ENCODE measurements at places on chromosomes 11 and 22. TPM values are rescaled to one million over a fixed set of nuclear protein-coding genes. Genes with fewer than 3 reads are reported as not detected.

- no peaks in the 10 kb centered on the region for H3K4me1 ChIP-seq
- no peak for DNase-seq
- no peak overlapping the region for H3K4me3 ChIP-seq
- H3K27me3 ChIP-seq, result no peaks in the 10 kb centered on the region
- no peaks in the 10 kb centered on the region for H3K36me3 ChIP-seq
Observed at GRCh38 chr11:133347988-133348387, 184.3 kb downstream of the OPCML start.

Gene P2RX3
- total RNA-seq, result not detected

Gene VWCE
- total RNA-seq, result 0.90 TPM

DNA sequence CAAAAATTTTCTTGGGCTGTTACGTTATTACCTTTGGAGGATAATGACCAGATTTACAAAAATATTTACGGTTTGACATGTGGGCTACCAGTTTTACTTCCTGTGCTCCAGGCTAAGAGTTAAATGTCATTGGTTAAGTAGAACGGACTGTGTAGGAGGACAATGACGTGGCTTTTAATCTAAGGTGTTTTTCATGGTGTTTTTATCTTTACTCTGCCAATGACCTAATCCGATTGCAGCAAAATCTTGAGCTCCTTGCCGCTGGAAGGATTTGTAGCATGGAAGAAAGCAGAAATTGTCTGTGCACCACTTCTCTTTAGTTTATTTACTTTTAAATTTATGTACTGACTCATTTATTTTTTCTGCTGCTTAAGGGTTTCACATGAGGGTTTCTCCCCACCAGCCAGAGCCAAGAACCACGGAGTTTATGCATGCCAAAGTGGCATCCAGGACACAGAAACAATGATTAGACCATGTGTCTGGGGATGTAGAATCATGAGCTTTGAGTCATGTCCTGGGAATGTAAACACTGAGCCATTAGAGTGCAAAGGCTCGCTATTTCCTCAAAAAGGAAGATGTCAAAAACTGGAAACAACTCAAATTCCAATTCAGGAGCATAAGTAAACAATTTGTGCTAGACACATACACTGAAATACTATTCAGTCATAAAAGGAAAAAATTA lies 1.9 kb upstream of the CARD16 start:
- H3K36me3 ChIP-seq, result no peaks in the 10 kb centered on the region
- no peaks in the 10 kb centered on the region for H3K27me3 ChIP-seq
- no peaks in the 10 kb centered on the region for H3K4me1 ChIP-seq
- H3K27ac ChIP-seq, result peak overlapping the region; percentile 48
- DNase-seq, result peak; percentile 18

Gene APOA4
- total RNA-seq, result not detected

GRCh38 chr11:45048870-45049691 lies 97.4 kb upstream of the PRDM11 start:
- no peaks in the 10 kb centered on the region for H3K36me3 ChIP-seq
- no peaks in the 10 kb centered on the region for H3K4me1 ChIP-seq
- DNase-seq, result peak; percentile 37
- H3K27me3 ChIP-seq, result no peaks in the 10 kb centered on the region

Gene IRAG1
- total RNA-seq, result 159 TPM

DNA sequence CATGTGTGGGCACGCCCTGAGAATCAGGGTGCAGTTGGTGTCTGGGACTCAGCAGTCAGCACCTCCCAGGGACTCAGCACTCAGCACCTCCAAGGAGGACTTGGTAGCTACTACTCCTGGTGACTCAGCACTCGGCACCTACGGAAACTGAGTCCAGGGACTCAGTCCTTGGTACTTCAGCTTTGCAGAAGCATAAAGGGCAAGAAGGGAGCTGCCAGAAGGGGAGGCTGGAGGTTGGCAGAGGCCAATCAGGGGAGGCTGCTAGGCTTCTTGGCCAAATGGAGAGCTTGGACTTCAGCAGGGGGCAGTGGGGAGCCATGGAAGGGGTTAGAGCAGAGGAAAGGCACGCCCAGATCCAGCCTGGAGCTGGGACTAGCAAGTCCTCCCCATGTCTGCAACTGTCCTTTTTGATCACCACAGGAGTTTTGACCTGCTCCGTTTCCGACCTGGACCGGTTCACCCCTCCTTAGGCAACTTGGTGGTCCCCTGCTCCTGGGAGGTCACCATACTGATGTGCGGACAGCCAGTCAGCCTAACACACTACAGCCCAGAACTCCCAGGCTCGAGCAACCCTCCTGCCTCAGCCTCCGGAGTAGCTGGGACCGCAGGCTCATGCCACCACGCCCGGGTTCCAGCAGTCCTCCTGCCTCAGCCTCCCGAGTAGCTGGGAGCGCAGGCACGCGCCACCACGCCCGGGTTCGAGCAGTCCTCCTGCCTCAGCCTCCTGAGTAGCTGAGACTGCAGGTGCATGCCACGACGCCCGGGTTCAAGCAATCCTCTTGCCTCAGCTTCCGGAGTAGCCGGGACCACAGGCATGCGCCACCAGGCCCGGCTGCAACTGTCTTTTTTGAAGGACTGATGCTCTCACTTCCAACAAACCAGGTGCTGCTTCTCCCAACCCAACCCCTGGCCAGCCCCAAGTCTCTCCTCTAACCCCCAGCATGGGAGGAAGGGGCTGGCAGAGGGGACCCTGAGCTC lies 1.5 kb downstream of the ANO9 start:
- no peaks in the 10 kb centered on the region for H3K27me3 ChIP-seq
- DNase-seq, result no peak
- H3K4me3 ChIP-seq, result no peak overlapping the region
- H3K36me3 ChIP-seq, result no peaks in the 10 kb centered on the region
- H3K27ac ChIP-seq, result no peak overlapping the region

DNA sequence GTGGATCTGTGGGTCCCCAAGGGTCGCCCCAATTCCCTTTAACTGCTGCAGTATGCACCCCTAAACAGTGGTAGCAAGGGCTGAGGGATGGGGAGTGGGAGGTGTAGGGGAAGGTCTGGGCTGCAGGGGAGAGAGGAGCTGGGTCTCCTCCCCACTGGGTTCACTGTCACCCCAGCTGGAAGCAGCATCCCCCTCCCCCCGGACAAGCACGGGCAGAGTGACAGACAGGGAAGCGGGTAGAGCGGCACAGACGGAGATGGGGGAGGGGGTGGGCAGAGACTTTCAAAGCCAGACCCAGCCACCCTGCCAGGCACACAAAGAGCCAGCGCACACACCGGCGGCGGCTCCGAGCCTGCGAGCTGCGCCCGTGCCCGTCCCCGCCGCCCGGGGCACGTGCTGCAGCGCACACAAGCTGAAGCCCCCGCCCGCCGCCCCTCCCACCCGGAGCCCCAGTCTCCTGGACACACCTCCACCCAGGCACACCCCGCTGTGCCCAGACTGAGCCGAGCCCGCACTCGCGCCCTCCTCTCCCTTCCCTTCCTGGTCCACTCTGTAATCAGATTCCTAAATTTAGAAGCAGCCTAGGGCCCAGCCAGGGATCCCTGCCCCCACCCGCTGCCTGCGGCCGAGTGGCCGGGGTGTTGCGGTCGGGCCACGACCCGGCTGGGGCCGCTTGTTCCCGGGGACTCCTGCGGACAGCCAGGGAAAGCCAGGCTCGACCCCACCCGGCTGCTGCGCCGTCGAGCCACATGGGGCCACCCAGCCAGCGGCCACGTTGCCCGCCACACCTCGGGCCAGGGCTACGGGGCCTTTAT lies 935 bp upstream of the RCOR2 start:
- H3K36me3 ChIP-seq, result no peaks in the 10 kb centered on the region
- no peaks in the 10 kb centered on the region for H3K27me3 ChIP-seq

GRCh38 chr11:72333661-72334060 lies 89.7 kb upstream of the PHOX2A start:
- no peak overlapping the region for H3K4me3 ChIP-seq
- H3K27me3 ChIP-seq, result no peaks in the 10 kb centered on the region
- H3K36me3 ChIP-seq, result no peaks in the 10 kb centered on the region
- H3K27ac ChIP-seq, result no peak overlapping the region
- DNase-seq, result no peak
- H3K4me1 ChIP-seq, result no peaks in the 10 kb centered on the region

DNA sequence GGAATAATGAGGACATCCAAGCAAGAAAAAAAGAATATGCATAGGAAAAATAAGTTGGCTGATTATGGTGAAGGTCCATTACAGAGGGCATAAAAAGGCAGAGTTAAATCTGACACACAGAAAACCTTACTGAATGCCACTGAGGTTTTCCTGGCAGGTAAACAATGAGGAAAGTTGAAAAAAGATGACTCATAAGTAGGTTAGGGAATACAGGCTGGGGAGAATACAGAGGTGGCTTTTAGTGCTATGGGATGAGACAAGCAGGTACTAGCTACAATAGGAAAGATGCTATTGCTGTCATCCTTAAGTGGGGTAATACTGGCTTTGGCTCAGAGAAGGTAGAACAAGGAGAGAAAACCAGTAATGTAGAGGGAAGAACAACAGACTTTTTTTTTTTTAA lies 44.7 kb downstream of the CSTF3 start:
- H3K36me3 ChIP-seq, result no peaks in the 10 kb centered on the region
- no peaks in the 10 kb centered on the region for H3K4me1 ChIP-seq
- H3K27ac ChIP-seq, result no peak overlapping the region
- no peaks in the 10 kb centered on the region for H3K27me3 ChIP-seq

Gene ALDH3B1
- total RNA-seq, result 2.3 TPM

DNA sequence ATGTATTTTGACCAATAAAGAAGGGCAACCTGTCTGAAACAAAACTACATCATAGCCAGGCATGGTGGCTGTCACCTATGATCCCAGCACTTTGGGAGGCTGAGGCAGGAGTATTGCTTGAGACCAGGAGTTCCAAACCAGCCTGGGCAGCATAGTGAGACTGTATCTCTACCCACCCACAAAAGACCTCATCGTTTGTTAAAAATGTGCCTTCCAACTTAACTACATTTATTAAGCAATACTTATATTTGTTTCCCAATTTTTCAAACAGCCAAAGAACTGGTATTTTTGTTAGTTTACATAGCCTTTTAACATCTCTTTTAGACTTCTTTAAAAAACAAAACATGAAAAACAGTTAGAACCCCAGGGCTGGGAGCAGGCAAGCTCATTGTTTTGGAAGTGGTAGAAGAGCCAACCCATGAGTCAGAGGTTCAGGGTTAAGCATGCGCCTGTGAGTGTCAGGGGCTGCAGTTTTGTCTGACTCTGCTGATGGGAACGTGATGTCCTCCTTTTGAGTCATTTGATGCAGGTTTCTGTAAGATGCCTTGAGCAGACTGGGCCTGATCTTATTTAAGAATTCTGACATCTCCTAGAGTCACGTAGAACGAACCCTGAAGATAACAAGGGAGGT lies 53.9 kb upstream of the CRTAM start:
- no peaks in the 10 kb centered on the region for H3K36me3 ChIP-seq
- no peaks in the 10 kb centered on the region for H3K27me3 ChIP-seq
- H3K27ac ChIP-seq, result peak overlapping the region; percentile 78
- no peaks in the 10 kb centered on the region for H3K4me1 ChIP-seq
- DNase-seq, result peak; percentile 77

Gene PLEKHB1
- total RNA-seq, result 7.5 TPM

- H3K27me3 ChIP-seq, result no peaks in the 10 kb centered on the region
- no peak for DNase-seq
- no peaks in the 10 kb centered on the region for H3K36me3 ChIP-seq
- no peak overlapping the region for H3K4me3 ChIP-seq
- H3K4me1 ChIP-seq, result no peaks in the 10 kb centered on the region
- no peak overlapping the region for H3K27ac ChIP-seq
Observed at GRCh38 chr11:128598506-128599150, 11.3 kb upstream of the ETS1 start.

DNA sequence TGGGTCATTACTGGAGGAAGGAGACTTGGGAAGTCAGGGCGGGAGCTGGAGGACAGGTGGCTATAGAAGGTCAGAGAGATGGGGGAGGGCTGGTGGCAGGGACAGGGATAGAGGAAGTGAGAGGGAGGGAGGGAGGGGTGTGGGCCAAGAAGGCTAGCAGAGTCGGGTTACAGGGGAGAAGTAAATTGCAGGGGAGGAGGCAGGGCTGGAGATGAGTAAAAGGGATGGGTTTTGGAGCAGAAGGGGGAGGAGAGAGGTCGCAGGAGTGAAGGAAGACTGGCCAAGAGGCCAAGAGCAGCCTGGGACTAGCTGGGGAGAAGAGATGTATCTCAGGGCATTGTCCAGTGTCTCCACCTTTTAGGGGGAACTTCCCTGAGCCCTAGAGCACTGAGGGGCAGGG lies 33.0 kb downstream of the LRRC10B start:
- H3K27me3 ChIP-seq, result no peaks in the 10 kb centered on the region
- peak; percentile 22 for DNase-seq
- no peak overlapping the region for H3K4me3 ChIP-seq
- no peak overlapping the region for H3K27ac ChIP-seq
- H3K36me3 ChIP-seq, result no peaks in the 10 kb centered on the region

DNA sequence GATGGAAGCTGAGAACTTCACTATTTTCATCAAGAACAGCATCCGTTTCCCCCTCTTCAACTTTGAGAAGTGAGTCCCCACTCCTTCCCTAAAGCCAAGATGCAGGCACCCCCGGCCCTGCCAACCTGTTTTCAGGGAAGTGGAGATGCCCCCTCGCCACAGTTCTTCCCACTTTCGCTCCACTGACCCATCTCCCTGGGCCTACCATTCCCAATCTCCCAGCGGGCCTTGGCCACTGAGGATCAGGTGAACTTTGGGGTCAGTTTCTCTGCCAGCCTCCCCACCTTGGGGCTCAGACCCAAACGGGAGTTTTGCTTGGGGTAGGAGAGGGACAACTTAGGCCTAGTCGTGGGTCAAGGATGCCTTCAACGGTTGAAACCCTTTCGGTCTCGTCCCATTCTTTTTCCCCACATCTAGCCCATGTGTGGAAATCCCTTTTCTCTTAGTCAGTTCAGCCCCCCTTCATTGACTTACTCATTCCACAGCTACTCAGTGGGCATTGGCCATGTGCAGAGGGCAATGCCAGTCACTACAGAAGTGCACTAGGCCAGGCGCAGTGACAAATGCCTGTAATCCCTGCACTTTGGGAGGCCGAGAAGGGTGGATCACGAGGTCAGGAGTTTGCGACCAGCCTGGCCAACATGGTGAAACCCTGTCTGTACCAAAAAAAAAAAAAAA lies 10.6 kb downstream of the P2RX3 start:
- no peak for DNase-seq
- H3K4me1 ChIP-seq, result no peaks in the 10 kb centered on the region
- no peaks in the 10 kb centered on the region for H3K36me3 ChIP-seq
- H3K27ac ChIP-seq, result no peak overlapping the region
- H3K4me3 ChIP-seq, result no peak overlapping the region

Gene RAB39A
- 0.79 TPM for total RNA-seq

- DNase-seq, result peak; percentile 55
- peak overlapping the region; percentile 98 for H3K4me3 ChIP-seq
- no peaks in the 10 kb centered on the region for H3K36me3 ChIP-seq
- peak overlapping the region; percentile 99 for H3K27ac ChIP-seq
Observed at GRCh38 chr11:114059984-114060391, 477 bp downstream of the ZBTB16 start.

DNA sequence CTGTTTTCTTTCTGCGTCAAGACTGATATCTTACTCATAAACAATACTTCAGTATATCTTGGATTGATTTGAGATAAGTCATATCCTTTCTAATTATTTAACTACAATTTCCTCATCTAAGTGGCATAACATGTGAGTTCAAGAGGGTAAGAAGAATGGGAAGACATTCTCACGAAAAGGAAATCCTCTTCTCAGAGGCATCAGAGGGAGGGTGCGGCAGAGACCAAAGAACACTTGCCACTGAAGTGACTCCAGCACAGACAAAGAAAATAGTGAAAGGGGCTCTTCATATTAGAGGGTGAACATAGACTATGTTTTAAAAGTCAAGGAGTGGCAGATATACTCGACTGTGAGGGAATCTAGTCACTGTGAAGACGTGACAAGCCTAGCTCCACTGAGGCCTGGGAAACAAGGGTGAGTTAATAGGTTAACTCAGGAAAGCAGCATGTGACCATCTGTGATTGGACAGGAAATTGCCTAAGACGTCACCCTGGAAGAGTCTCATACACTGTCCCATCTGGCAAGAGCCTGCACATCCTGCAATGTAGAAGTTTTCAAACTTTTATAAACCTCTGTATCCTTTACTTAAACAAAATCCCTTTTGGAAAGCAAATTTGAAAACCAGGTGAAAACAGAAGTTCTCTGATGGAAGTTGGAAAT lies 1.9 kb upstream of the MMP1 start:
- H3K27ac ChIP-seq, result no peak overlapping the region
- DNase-seq, result no peak
- no peaks in the 10 kb centered on the region for H3K4me1 ChIP-seq
